ENCODE measurements at places on chromosomes 11 and 22.

DNA sequence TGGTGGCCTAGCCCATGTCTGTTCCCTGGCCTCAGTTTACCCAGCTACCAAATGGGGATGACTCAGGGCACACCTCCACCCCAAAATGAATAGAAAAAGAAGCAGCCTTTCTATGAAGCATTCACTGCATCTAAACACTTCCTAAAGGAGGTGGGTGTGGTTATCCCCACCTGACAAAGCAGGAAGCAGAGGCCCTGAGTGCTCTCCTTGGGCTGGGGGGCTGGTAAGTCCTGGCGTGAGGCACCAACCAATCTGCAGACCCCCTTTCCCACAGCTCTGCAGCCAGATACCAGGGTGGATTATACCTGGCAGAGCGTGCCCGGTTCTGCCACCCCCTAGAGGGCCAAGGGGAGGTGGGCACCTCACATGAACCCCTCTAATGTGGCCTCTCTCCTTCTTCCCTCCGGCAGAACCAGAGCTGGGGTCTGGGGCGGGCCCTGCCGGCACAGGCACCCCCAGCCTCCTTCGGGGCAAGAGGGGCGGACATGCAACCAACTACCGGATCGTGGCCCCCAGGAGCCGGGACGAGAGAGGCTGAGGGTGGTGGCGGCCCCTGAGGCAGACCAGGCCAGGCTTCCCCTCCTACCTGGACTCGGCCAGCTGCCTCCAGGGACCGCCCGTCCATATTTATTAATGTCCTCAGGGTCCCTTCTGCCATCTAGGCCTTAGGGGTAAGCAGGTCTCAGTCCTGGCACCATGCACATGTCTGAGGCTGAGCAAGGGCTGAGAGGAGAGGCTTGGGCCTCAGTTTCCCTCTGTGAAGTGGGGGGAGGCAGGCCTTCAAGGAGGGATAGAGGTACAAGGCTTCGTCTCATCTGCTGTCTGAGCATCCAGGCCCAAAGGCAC lies 9.2 kb downstream of the RHBDD3 start:
- DNase-seq, result no peak

GRCh38 chr11:19767627-19768151 lies 55.1 kb downstream of the NAV2 start:
- peak; percentile 96 for DNase-seq

- DNase-seq, result no peak
These were observed 8.5 kb downstream of the TIMP3 start for GRCh38 chr22:32809786-32810554.

DNA sequence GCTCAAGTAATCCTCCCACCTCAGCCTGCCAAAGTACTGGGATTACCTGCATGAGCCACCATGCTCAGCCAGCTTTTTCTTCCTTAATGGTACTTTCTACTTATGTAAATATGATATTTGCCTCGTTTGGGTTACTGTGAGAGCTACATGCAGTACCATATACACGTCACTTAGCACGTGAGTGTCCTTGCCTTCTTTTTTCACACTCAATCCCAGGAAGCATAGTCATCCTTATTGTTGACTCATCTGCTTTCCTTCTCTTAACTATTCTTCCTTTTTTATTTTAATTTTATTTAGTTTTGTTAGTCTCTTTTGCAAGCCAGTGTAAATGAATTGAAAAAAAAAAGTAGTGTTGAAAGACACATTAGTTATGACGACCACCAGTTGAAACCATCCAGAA lies 205.9 kb downstream of the HIPK3 start:
- no peak for DNase-seq

GRCh38 chr11:108525161-108525560 lies 27.0 kb upstream of the POGLUT3 start:
- no peak for DNase-seq

- DNase-seq, result no peak
These were observed 81.9 kb downstream of the BDNF start for GRCh38 chr11:27618281-27618915.

DNA sequence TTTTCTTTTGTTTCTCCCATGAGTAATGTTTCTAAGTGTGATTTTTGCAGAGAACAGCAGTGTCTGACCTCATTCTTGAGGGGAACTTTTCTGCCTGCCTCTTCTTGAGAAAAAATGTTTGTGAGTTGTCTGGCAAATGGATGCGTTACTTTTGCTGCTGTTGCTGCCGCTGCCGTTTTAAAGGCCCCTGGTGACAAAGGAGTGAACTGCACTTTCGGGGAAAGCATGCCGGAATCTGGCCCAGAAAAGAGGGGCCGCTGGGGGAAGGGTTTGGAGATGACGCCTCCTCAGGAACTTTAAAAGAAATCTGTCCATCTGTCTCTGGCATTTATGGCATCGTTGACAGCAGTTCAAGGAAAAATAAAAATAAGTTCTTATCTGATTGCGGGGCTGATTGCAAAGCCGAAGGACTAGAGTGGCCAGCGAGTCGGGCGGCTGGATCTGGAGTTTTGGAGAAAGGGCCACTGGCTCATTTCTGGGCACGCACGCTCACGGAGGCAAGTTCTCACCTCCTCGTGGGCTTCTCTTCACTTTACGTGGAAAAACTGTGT lies 16.5 kb downstream of the ZBTB16 start:
- peak; percentile 93 for DNase-seq

- no peak for DNase-seq
These were observed 4.1 kb downstream of the BDNF start for GRCh38 chr11:27696115-27696514.

GRCh38 chr11:16211407-16211806 lies 144.9 kb downstream of the SOX6 start:
- no peak for DNase-seq

DNA sequence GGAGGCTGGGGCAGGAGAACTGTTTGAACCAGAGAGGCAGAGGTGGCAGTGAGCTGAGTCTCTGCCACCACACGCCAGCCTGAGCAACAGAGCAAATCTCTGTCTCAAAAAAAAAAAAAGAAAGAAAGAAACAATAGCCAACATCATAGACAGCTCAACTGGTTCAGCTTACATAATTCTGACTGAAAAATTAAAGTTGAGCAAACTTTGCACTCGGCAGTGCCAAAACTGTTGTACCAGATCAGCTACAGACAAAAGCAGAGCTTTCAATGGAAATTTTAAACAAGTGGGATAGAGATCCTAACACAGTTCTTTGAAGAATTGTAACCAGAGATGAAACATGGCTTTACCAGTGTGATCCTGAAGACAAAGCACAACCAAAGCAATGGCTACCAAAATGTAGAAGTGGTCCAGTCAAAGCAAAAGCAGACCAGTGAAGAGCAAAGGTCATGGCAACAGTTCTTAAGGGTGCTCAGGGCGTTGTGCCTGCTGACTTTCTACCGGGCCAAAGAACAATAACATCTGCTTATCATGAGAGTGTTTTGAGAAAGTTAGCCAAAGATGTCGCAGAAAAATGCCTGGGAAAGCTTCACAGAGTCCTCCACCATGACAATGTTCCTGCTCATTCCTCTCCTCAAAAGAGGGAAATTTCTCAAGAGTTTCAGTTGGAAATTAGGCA lies 59.3 kb downstream of the TTC28 start:
- DNase-seq, result no peak

DNA sequence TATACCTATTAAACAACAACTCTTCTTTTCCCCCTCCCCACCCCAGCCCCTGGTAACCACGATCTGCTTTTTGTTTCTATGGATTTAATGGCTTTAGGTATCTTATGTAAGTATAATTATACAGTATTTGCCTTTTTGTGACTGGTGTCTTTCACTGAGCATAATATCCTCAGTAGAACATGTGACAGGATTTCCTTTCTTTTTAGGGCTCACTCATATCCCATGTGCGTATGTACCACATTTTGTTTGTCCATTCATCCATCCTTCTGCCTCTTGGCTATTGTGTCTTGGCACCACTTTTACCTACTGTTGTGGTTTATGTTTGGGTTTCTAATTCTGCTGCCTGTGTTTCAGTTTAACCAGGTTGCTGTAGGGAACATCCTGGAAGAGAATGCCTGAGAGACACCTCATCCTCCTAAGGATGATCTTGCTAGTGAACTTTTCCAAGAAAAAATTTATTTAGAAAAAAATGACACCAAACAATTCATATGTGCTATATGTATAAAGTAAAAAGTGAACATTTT lies 77.6 kb upstream of the SESN3 start:
- no peak for DNase-seq

GRCh38 chr11:38530226-38530625 lies 1932.2 kb upstream of the RAG2 start:
- no peak for DNase-seq

- DNase-seq, result no peak
These were observed 42.1 kb upstream of the CRTAM start for GRCh38 chr11:122796128-122796717.

DNA sequence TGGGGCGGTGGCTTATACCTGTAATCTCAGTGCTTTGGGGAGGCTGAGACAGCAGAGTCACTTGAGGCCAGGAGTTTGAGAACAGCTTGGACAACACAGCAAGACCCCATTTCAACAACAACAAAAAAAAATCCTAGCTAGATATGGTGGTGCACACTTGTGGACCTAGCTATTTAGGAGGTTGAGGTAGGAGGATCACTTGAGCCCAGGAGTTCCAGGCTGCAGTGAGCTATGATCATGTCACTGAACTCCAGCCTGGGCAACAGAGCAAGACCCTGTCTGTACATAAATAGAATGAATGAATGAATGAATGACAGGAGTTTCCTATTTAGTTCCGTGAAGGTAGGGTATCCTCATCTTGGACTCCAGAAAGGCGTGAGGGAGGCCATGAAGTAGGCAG lies 107.0 kb downstream of the OSBP2 start:
- DNase-seq, result no peak

DNA sequence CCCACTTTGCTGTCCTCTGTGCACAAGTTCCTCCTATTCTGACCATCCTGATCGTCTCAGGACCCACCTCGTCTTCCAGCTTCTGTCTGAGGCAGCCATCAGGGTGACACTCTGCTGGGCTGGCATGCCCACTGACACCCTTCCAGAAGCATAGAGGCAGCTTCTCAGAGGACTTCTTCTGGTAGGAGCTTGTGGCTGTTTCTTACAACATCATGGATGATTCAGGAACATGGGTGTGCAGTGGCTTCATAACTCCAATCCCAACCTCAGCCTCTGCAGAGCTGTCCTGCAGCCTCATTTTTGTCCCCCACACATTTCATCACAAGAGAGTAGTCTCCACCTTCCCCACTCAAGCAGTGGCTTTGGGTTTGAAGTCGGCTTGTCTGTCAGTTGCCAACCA lies 20.9 kb upstream of the CTR9 start:
- no peak for DNase-seq

DNA sequence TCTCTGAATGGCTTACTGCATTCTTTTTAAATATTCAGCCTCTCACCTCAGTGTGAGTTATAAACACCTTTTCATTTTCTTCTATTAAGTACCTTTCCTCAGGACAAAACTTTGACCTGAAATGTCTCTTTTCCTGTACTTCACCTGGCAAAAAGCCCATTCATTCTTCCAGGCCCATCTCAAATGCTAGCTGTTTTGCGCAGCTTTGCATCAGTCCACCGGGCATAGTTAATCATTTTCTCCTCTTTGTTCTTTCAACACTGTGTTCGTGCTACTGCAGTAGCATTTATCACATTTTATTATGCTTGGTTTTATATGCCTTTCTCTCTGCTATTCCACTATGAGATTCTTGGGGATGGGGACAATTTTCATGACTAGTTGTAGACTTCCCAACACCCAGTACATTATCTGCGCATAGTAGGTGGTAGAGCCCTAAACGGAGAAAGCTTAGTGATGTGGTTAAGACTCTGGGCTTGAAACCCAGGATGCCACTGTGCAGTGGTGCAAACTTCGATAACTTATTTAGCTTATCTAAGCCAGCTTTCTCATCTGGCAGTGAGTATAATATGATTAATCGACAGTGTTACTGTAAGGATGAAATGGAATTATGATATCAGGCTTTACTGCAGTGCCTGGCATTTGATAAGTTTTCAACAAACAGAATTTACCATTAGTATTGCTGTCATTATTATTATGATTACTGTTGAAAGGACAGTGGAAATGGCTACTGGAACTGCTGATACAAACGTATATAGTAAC lies 695.7 kb downstream of the NELL1 start:
- no peak for DNase-seq

DNA sequence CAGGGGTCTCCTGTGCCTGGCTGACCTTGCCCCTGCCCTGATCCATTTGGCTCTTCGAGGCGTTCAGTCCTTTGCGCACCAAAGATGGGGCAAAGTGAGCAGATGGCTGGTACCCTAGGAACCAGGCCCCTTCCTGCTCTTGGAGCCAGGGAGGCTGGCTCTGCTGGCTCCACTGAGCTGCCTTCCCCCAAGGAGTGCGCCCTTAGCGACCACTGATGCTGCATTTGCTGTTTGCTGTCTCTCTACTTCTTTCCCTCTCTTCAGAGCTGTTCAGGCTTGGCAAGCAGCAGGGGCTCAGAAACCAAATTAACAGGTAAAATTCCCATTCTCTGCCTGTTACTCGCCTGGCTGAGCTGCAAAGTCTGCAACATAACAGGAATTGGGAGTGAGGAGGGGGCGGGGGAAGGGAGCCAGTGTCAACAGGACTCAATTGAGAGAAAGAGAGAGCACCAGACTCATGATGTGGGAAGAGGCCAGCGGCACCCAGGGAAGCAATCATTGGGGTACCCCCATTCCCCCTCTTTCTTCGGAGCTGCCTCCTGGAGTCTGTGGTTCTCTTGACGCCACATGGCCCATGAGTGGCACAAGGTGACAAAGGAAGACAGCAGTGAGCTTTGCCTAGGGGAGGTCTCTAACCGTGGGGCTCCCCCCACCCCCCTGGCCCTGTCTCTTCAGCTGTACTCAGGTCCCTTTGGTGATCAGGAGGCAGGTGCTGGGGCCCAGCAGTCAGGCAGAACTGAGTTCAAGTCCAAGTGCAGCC lies 102.3 kb downstream of the TP53I11 start:
- DNase-seq, result no peak

DNA sequence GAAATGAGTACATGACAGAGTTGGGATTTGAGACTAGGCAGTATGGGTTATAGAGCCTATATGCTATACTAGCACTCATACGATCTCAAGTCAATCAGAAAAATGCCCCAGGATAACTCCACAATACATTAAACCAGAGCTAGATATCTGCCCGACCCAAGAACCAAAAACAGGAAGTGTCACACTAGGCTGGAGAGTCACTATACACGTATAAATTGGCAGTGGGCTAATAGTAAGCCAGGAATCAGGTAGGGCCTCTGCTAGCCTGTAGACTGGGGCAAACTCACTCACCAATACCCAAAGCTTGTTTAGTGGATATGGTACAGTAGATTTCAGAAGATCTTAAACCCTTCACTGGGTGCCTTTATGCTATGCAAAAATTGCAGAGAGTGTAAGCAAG lies 16.2 kb upstream of the EIF4G2 start:
- no peak for DNase-seq

GRCh38 chr22:48389916-48390315 lies 1437.8 kb downstream of the BRD1 start:
- no peak for DNase-seq

- peak; percentile 29 for DNase-seq
These were observed 906.3 kb downstream of the DLG2 start for GRCh38 chr11:84720706-84721402.

DNA sequence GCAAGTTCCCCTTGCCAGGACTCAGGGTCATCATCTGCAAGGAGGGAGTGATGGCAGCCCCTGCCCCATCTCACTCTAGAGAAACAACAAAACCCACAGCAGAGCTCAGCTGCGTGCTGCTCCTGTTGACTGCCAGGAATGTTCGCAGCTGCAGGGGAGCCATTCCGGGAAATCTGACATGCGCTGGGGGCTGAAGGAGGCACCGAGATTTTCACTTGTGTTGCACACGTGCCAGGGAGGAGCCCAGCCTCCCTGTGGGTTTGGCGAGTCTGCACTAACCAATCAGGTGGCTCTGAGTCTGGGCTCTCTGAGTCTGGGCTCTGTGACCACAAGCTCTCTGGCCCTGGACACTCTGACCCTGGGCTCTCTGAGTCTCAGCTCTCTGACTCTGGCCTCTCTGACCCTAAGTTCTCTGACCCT lies 10.5 kb downstream of the FGF3 start:
- no peak for DNase-seq

Measured in umbilical cord (tissue), 2 donors.